ENCODE measurements at places on chromosomes 4 and X. TPM values are rescaled to one million over a fixed set of nuclear protein-coding genes. Genes with fewer than 3 reads are reported as not detected.

DNA sequence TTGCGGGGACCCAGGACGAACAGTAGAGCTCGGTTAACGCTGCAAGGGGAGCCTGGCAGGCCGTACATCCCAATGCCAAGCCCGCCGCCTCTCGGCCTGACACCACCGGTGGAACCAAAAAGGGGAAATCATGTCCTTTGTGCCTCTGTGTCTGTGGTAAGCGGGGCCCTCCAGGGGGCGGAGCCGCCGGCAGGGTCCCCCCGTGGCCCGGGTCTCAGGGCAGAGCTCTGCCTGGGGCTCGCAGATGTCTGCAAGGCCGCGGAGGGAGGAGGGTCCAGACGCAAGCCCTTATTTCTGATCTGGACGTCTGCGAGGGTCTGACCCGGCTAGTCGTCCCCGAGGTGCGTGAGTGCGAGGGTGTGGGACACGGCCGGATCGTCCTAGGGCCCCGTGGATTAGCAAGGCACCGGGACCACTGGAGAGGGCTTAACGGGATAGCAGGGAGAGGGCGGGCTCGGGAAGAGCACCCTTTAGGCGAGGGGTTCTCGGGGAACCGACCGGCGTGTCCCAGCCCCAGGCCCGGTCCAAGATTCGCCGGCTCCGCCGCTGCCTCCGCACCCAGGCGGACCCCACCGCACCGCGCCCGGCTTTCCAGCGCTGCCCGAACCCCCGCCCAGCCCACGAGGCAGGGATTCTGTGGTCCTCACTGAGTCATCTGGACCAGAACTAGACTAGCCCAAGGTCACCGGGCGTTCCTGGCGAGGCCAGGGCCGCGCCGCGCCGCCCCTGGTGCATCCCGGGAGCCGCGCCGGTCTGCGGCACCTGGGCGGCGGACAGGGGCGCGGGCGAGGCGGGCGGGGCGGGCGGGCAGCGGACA lies 863 bp upstream of the FAM193A start:
- DNase-seq = no peak

GRCh38 chr4:34643476-34643875 lies 1600.8 kb downstream of the ARAP2 start:
- no peak for DNase-seq

DNA sequence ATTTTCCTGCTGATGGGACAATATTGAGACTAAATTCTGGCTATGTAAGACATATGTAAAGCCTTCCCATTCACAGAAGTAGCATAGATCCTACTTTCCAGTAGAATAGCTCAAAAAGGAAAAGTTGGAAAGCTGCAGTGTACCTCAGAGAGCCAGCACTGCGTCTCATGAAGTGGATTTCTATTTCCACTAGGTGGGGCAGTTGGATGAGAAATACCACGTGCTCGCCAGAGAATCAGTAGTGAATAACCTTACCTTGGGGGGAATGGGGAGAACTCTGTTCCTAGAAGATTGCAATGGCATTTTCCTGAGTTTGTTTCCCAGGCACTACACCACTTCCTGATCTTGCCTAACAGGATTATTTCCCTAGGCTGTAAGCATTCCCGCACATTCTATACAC lies 907.1 kb downstream of the FSTL5 start:
- no peak for DNase-seq

DNA sequence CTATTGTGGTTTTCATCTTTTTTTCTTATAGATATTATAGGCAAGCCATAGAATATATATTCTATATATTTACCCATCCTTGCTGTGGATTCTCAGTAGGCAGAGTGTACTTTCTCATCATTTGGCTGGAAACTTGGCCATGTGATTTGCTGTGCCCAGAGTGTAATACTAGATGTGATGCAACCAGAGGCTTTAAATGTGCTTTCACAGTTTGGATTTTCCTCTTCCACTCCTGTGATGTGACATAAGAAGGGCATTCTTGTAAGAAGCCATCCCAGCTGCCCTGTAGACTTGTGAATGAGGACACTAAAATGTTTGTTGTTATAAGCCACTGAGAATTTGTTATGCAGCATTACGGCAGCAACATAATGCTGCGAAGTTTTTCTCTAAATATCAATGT lies 10.4 kb upstream of the HPGDS start:
- no peak for DNase-seq

GRCh38 chr4:173230062-173230461 lies 61.5 kb downstream of the GALNT7 start:
- DNase-seq = no peak

The FRMD7 gene
- total RNA-seq = not detected

The KLF8 gene
- total RNA-seq = 2.6 TPM

The RNF128 gene
- total RNA-seq = 1.8 TPM

Data from kidney epithelial cell (primary cell).